SW 1271 (cell line): ENCODE measurements at places on chromosomes 2 and 18.

GRCh38 chr18:63319383-63320122 lies at the start of gene BCL2:
Gene BCL2, minus strand, starts transcription at chr18:63319769.
- DNase-seq = peak; percentile 12

GRCh38 chr2:239716536-239717318 lies 308.4 kb downstream of the NDUFA10 start:
- DNase-seq = no peak

GRCh38 chr2:174176898-174177297 lies 71.4 kb downstream of the OLA1 start:
- peak; percentile 9 for DNase-seq

DNA sequence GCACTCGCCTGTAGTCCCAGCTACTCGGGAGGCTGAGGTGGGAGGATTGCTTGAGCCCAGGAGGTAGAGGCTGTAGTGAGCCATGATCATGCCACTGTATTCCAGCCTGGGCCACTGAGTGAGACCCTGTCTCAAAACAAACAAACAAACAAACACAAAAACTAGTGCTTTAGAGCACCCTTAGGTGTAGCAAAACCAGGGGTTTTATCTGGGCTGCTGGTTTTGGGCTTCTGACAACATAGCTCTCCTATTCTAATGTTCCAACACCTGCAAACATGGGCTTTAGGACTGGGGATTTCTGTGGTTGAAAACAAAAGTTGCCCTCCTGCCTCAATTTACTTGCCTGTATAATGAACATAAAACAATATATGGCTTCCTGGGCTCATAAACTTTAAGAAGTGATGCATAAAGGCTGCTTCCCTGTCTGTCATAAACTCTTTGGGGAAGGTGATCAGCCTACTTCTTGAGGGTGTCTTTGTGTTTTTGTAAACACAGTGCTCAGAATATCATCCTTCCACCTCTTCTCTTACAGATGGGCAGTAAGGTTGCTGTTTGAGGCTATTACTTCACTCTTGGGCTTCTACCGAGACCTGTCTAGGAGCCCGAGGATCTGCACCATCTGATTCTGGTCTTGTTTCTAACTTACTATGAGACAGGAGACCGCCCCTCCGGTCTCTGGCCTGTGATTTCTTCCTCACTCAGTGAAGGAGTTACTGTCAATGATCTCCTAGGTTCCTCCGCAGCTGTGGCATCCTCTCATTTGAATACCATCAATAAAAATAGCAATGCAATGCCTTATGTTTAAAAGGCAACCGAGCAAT lies 246.5 kb downstream of the MYCN start:
- DNase-seq = no peak

DNA sequence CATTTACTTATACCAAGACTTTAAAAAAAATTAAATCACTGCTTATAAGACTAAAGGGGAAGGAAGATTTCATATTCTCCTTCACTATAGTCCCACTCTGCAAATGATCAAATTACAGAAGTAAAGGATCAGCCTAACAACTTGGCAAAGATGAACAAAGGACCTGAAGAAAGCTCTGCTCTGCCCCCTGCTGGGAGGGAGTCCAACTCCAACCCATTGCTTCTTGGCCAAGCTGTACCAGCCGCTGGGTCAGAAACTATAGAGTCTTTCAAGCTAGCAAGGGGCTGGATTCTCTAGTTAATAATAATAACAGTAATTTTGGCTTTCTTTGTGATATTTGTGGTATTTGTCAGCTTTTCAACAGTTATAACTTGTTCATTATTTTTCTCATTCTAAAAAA lies 927.0 kb upstream of the CRIM1 start:
- peak; percentile 33 for DNase-seq

DNA sequence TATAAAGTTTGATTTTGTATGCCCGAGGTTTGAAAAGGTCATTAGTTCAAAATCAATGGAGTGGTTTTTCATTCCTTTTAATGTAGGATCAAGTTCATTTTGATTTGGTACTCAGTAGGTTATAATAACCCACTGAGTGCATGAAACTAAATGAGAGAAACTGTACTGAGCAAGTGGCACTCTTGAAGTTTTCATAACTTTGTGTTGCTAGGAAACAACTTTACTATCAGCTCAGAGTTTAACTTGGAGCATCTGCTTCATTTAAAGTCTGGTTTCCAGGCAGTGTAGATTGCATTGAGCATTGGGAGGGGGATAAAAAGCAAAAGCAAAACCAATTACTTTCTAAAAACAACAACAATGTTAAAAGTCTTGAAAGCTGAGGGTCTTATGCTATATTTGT lies 1361.6 kb upstream of the CHAC2 start:
- no peak for DNase-seq

GRCh38 chr2:168602379-168602778 lies 146.3 kb downstream of the CERS6 start:
- no peak for DNase-seq

DNA sequence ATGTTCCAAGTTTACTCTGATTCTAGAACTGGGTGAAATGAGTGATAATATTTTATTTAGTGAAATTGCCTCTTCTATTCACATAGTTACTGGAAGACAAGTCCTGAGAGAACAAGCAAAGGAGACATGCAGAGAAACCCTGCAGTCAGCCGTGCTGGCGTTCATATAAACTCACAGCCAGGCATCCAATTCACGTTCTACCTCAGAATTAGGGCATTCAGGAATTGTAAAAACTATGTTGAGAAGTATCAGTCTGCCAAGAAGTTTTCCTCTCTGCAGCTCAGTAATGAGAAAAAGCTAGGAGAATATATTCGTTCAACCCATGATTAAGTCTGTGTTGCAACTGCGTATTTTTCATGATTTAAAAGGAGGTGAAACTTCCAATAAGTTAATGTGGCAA lies 156.2 kb upstream of the DSEL start:
- no peak for DNase-seq

GRCh38 chr18:9466846-9467245 lies 8.5 kb upstream of the RALBP1 start:
- no peak for DNase-seq

GRCh38 chr2:64021578-64021977 lies 2.4 kb upstream of the VPS54 start:
- DNase-seq = no peak

DNA sequence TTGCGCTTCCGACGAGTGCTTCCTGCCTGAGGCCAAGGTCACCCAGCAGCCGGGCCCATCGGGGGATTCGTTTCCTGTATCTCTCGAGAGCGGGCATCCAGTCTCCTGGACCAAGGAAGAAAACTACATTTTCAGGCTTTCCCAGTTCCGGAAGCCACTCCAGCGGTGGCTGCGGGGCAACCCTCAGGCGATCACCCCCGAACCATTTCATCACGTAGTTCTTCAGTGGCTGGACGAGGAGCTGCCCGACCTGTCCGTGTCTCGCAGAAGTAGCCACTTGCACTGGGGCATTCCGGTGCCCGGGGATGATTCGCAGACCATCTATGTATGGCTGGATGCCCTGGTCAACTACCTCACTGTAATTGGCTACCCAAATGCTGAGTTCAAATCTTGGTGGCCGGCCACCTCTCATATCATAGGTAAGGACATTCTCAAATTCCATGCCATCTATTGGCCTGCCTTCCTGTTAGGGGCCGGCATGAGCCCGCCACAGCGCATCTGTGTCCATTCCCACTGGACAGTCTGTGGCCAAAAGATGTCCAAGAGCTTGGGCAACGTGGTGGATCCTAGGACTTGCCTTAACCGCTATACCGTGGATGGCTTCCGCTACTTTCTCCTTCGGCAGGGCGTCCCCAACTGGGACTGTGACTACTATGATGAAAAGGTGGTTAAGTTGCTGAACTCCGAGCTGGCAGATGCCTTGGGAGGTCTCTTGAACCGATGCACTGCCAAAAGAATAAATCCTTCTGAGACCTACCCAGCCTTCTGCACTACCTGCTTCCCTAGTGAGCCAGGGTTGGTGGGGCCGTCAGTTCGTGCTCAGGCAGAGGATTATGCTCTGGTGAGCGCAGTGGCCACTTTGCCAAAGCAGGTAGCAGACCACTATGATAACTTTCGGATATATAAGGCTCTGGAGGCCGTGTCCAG lies 1.0 kb downstream of the MARS2 start:
- no peak for DNase-seq

- no peak for DNase-seq
Measured at GRCh38 chr18:77407733-77408132, 158.1 kb downstream of the GALR1 start.

- DNase-seq = no peak
Measured at GRCh38 chr2:143615562-143615961, 486.3 kb downstream of the ARHGAP15 start.

- DNase-seq = no peak
Measured at GRCh38 chr18:76572518-76573247, 77.6 kb upstream of the ZNF516 start.

DNA sequence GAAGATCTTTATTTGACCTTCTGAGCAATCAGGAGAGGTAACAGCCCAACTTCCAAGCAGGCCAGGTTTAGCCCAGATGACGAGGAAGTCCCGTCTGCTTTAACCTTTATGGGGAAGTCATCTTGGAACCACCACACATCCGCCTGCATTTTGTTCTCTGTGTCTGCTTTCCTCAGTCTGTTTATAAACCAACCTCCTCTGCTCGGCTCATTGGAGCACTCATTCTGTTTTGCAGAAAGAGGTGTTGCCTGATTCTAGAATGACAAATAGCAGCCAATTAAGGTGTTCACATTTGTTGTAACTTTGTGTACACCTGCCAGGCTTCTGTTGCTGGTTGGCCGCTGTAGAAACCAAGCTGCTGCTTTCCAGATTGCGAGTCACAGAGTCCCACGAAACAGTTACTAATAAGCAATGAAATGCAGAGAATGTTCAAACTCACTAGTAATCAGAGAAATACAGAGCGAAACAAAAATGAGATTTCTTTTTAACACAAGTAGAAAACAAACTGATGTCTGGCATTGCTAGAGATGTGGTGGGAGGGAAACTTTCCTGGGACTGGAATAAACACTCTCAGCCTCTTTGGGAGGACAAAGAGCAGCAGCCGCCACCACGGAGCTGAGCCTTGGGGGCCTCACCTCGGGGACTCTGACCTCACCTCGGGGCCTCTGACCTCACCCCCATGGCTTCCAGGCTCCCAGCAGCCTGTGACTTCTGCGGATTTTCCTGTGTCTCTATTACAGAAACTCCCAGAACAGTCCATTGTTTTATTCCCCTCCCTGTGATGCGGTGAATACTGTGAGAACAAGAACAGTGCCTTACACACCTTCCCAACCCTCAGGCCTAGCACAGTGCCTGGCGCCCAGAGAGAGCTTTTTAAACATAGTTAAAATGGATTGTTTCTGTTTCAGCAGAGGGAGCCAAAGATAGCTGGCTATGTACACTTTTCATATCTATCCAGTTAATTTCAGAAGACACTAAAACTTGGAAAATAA lies 64.0 kb downstream of the MBP start:
- DNase-seq = no peak

- DNase-seq = no peak
Measured at GRCh38 chr2:176421297-176422050, 152.2 kb downstream of the MTX2 start.

GRCh38 chr2:231449503-231450054 lies 14.7 kb downstream of the NCL start:
- no peak for DNase-seq

DNA sequence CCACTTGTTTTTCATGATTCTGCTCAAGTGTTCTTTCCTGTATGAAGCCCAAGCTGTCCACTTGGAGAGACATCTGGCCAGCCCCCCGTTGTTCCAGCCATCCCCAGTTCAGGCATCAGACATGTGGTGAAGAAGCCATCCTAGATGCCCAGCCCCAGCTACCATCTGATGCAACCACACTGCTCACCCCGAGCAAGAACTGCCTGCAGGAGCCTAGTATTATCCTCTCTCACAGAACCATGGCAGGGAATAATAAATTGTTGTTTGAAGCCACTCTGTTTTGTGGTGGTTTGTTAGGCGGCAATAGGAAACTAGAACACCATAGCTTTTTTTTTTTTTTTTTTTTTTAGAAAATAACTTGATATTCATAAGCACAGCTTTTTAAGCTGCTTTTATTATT lies 19.5 kb upstream of the DARS1 start:
- no peak for DNase-seq

DNA sequence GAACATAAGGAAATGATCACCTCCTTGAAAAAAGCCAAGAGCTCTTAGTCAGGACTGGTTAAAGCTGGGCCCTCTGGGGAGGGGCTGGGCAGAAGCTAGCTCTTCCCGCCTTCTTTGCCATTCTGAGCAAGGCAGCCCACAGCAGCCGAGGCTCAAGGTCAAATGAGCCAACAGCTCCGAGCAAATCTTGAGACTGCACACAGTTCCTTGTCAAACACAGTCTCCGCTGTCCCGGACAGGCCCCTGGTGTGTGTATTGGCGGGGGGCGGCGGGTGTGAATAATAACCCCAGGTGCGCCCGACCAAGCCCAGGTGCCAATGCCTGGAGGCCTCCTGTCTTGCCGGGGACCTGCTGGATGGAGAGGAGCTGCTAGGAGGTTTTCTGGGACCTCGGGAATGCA lies 46.4 kb upstream of the ACAA2 start:
- no peak for DNase-seq

GRCh38 chr18:9477509-9477908 lies 2.2 kb downstream of the RALBP1 start:
- DNase-seq = no peak

DNA sequence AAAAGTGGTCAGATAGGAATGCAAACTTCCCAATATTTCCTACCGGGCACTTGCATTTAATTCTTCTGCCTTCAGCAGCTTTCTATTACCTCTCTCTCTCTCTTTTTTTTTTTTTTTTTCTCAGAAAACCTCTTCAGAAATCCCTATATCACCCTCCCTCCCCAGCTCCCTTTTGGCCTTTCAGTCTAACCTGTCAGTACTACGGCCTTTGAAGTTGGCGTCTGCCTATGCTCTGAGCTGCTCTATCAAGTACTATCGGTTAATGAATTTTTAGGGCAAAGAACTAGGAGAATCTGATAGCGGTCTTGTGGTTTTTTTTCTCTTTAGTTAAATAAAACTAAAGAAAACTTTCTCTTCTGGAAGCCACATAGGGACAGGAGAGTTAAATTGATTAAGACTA lies 122.4 kb upstream of the MAPRE2 start:
- no peak for DNase-seq

DNA sequence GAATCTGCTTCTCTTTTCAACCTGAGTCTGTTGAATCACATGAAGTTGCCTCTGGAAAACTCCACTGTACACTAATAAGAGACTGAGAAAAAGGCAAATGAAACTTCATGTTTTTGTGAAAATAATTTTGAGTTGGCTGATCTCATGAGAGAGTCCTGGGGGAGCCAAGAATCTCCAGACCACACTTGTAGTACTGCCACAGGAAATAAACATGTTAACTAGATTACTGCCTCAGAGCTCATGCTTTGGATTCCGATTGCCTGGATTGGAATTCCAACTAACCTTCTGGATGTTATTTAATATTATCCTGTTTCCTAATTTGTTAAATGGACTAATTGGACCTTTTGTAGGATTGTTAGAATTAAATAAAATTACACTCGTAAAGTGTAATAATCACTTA lies 25.2 kb downstream of the NUP35 start:
- no peak for DNase-seq

- no peak for DNase-seq
Measured at GRCh38 chr2:105329561-105330495, at the start of gene TGFBRAP1. Gene TGFBRAP1, minus strand, starts transcription at chr2:105329735. Its CDS starts 21,434 bp downstream, at chr2:105308301.

GRCh38 chr2:121504316-121504715 lies 26.4 kb upstream of the RNU4ATAC start:
- DNase-seq = no peak
